ENCODE measurements at places on chromosomes 12 and 14. TPM values are rescaled to one million over a fixed set of nuclear protein-coding genes. Genes with fewer than 3 reads are reported as not detected.

Gene ADCY6
- total RNA-seq, result 11.8 TPM

Gene LMNTD1
- total RNA-seq, result not detected

Gene PRH2
- not detected for total RNA-seq

Gene CLEC6A
- total RNA-seq, result not detected

- H3K4me1 ChIP-seq, result no peaks in the 10 kb centered on the region
- no peak overlapping the region for H3K4me3 ChIP-seq
- H3K27me3 ChIP-seq, result no peaks in the 10 kb centered on the region
- no peak overlapping the region for H3K27ac ChIP-seq
- DNase-seq, result peak; percentile 83
Measured at GRCh38 chr12:7142056-7142644, 12.0 kb downstream of the CLSTN3 start.

GRCh38 chr14:100212476-100213333, 26.2 kb upstream of the YY1 start:
- no peaks in the 10 kb centered on the region for H3K36me3 ChIP-seq
- H3K4me1 ChIP-seq, result peaks cover 17% of the 10 kb centered on the region
- H3K27me3 ChIP-seq, result no peaks in the 10 kb centered on the region
- H3K4me3 ChIP-seq, result peak overlapping the region; percentile 87

DNA sequence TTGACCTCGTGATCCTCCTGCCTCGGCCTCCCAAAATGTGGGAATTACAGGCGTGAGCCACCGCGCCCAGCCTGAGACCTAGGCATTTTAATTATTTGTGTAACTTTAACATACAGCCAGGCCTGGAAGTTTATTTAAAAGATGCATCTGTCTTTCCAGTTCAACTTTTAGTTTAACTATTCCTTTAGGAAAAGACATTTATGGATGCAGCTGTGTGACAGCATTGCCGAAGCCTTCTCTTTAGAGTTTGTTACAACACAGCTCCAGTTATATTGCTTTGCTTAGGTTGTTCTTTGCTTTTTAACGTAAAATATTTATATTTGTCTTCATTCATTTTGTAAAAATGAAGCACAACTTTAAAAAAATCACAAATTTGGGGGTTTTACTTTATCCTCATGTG, 67.0 kb downstream of the DIP2B start:
- no peak overlapping the region for H3K27ac ChIP-seq
- no peak overlapping the region for H3K4me3 ChIP-seq

- DNase-seq, result no peak
- no peaks in the 10 kb centered on the region for H3K36me3 ChIP-seq
- H3K27ac ChIP-seq, result no peak overlapping the region
- H3K27me3 ChIP-seq, result no peaks in the 10 kb centered on the region
Measured at GRCh38 chr14:61454545-61454944, 133.2 kb downstream of the PRKCH start.
